Keratinocyte (primary cell): ENCODE measurements at places on chromosomes 3 and 15. TPM values are rescaled to one million over a fixed set of nuclear protein-coding genes. Genes with fewer than 3 reads are reported as not detected.

Gene C3orf18
- 1.4 to 2.6 TPM (median 1.4 TPM) in 3 replicates for polyA plus RNA-seq

Gene THSD4
- 24.5 to 37.0 TPM (median 25.3 TPM) in 3 replicates for polyA plus RNA-seq

Gene CSPG4
- polyA plus RNA-seq: 0.67 to 1.9 TPM (median 1.7 TPM) in 3 replicates

Gene SERINC4
- polyA plus RNA-seq: 0.05 to 0.14 TPM in 2 of 3 replicates, not detected in the other

- no peaks in the 10 kb centered on the region for H3K27me3 ChIP-seq
- no peak overlapping the region for H3K27ac ChIP-seq
- no peaks in the 10 kb centered on the region for H3K4me1 ChIP-seq
- DNase-seq: no peak
Measured at GRCh38 chr3:121670676-121671075, 10.0 kb upstream of the HCLS1 start.

GRCh38 chr3:61323094-61323493, 71.8 kb upstream of the FHIT start:
- no peak overlapping the region for H3K4me3 ChIP-seq
- no peaks in the 10 kb centered on the region for H3K36me3 ChIP-seq
- DNase-seq: no peak
- no peak overlapping the region for H3K27ac ChIP-seq

DNA sequence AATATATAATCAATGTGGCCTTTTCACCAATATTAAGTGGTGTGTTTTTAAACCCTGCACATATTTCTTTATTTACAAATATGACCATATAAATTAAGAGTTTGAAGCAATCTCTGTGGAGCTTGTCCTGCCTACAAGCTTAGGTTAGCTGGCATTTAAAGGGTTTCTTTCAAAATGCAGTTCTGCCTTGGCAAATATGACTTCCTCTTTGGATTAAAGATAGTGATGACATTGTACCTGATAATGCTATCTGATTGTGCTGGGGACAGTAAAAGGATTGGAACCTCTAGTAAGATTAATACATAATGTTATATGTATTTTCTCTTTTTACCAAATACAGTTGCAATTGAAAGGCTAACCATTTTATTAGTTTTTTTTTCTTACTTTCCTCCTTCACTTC, 249.1 kb downstream of the OTOL1 start:
- no peak for DNase-seq
- no peak overlapping the region for H3K4me3 ChIP-seq
- no peaks in the 10 kb centered on the region for H3K27me3 ChIP-seq

DNA sequence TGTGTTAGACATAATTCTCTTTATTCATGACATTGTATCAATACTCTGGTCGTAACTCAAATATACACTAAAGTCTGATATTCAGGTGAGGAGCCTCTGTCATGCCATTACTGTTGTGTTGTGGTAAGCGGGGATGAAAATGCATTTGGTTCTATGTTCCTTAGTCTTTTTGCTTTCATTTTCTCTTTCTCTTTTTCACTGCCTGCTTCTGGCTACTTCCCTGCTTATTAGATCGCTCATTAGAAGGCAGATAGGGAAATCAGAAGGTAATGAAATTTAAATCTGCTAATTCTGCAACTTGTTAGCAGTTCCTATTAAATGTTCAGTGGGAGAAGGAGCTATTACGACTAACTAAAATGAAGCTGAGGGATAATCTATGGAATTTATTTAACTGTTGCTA, 345.0 kb downstream of the GRM7 start:
- no peak for DNase-seq
- no peaks in the 10 kb centered on the region for H3K36me3 ChIP-seq
- H3K27ac ChIP-seq: no peak overlapping the region
- peak overlapping the region; percentile 40 for H3K4me3 ChIP-seq
- no peaks in the 10 kb centered on the region for H3K27me3 ChIP-seq
- no peaks in the 10 kb centered on the region for H3K4me1 ChIP-seq

- peaks cover 3% of the 10 kb centered on the region for H3K36me3 ChIP-seq
- H3K4me1 ChIP-seq: no peaks in the 10 kb centered on the region
- DNase-seq: no peak
- H3K27ac ChIP-seq: no peak overlapping the region
Measured at GRCh38 chr3:188331166-188331565, 177.2 kb downstream of the LPP start.

- no peak for DNase-seq
- H3K36me3 ChIP-seq: no peaks in the 10 kb centered on the region
- H3K27ac ChIP-seq: peak overlapping the region; percentile 85
Measured at GRCh38 chr3:125594125-125594524, 1.2 kb downstream of the OSBPL11 start.

GRCh38 chr15:101182215-101182614, 69.6 kb downstream of the CHSY1 start:
- no peaks in the 10 kb centered on the region for H3K27me3 ChIP-seq
- peaks cover 47% of the 10 kb centered on the region for H3K4me1 ChIP-seq
- no peak overlapping the region for H3K4me3 ChIP-seq
- no peak for DNase-seq
- no peak overlapping the region for H3K27ac ChIP-seq

DNA sequence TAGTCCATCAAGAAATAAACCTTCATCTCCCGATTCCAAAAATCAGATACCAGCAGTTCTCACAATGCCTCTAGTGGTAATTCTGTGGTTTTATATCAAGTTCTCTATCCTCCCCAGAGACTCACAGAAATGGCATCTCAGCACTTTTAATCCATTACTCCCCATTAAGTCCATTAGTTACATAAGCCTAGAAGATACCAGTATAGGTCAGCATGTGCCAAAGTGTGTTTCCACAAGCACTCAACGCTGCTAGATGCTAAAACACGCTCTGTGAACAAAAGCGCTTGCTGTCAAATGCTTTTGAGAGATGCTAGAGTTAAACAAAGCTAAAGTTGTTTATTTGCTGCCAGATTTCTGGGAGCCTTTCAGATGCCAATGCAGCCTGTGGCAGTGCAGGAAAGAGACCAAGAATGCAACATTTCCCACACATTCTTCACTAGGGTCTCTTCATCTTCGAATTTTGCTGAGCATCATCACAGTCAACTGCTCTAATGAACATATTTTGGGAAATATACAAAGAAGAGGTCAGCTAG, 918.8 kb upstream of the CFAP20DC start:
- no peak for DNase-seq
- H3K36me3 ChIP-seq: no peaks in the 10 kb centered on the region
- H3K27ac ChIP-seq: no peak overlapping the region
- H3K4me3 ChIP-seq: no peak overlapping the region
- H3K27me3 ChIP-seq: no peaks in the 10 kb centered on the region

DNA sequence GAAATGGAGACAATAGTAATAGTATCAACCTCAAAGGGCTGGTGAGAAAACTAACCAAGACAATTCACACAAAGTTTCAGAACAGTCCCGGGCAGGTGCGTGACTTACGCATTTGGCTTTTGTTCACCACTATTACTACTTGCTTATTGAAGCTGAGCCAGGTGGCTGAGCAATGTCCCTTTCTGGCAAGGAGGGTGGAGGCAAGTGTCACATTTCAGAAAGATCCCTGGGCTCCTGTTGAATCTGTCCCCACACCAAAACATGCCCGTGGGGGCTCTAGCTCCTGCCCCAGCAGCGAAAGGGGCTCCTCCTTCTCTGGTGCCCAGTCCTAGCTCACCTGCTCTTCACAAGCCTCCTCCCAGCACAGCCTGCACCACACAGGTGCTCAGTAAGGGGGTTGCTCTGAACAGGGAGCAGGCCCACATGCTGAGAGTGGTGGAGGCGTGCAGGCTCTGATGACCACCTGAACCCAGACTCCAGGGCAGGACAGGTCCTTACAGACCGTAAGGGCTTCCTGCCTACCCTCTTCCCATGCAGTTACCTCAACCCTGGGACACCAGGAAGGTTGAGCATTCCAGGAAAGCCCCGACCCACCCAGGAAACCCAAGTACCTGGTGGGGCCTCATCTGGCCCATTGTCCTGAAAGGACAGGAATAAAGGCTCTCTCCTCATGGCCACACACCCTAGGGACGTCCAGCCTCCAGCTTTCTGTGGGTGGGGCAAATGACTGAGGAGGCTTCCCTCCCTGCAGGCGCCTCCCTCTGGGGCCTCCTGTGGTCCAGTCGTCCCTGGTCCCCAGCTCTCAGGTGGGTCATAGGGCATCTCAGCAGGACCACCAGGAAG, 32.6 kb downstream of the SEMA7A start:
- peaks cover 58% of the 10 kb centered on the region for H3K4me1 ChIP-seq
- no peaks in the 10 kb centered on the region for H3K27me3 ChIP-seq
- H3K4me3 ChIP-seq: no peak overlapping the region
- H3K27ac ChIP-seq: peak overlapping the region; percentile 80
- H3K36me3 ChIP-seq: no peaks in the 10 kb centered on the region
- DNase-seq: no peak

DNA sequence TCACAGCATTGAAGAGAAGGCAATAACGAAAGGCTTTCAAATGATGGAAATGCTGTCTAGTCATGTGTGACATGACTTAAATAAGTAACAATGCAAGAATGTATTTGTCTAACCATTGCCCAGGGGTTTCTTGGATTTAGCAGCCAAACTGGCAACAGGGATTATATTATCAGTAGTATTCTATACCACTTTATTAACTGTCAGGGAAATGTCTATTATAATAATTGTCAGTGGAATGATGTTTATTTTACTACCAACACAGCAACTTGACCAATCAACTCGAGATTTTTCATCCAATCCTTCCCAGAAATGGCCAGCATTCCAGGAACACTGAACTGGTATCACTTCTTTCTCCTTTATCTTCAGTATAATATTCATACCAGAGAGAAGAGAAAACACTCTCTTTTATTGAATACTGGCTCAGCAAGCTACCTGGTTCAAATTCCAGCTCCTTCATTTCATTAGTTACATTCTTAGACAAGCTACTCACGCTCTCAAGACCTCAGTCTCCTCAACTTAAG, 66.2 kb downstream of the FOXP1 start:
- DNase-seq: no peak
- H3K4me1 ChIP-seq: peaks cover 13% of the 10 kb centered on the region
- H3K27ac ChIP-seq: no peak overlapping the region
- no peak overlapping the region for H3K4me3 ChIP-seq
- no peaks in the 10 kb centered on the region for H3K36me3 ChIP-seq

- H3K36me3 ChIP-seq: no peaks in the 10 kb centered on the region
- H3K4me1 ChIP-seq: peaks cover 3% of the 10 kb centered on the region
- H3K27me3 ChIP-seq: no peaks in the 10 kb centered on the region
- H3K27ac ChIP-seq: no peak overlapping the region
- no peak for DNase-seq
- no peak overlapping the region for H3K4me3 ChIP-seq
Measured at GRCh38 chr3:128277378-128278069, 124.2 kb downstream of the EEFSEC start.

GRCh38 chr3:124201786-124202185, 209.9 kb upstream of the ROPN1 start:
- H3K4me1 ChIP-seq: no peaks in the 10 kb centered on the region
- no peak for DNase-seq
- H3K27ac ChIP-seq: no peak overlapping the region
- no peaks in the 10 kb centered on the region for H3K36me3 ChIP-seq

DNA sequence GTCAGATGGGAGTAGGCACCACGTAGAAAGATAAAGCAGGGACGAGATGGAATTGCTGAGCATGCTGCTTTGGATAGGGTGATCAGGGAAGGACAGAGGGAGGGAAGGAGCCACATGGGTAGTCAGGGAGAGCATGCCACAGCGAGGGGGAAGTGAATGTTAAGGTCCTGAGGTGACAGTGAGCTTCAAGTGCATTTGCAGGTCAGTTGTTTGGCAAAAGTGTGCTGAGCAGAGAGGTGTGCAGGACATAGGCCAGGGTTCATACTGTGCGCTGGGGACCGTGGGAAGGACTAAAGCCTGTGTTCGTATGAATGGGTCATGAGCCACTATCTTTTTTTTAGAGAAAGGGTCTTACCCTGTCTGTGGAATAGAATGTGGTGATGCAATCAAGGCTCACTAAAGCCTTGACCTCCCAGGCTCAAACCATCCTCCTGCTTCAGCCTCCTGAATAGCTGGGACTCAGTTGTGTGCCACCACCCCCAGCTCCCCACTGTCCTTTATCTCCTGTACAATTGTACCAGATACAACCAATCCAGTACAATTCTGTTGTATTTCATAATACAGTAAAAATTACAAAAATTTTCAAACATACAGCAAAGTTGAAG, 107.5 kb downstream of the DNAJB8 start:
- H3K36me3 ChIP-seq: no peaks in the 10 kb centered on the region
- H3K27me3 ChIP-seq: no peaks in the 10 kb centered on the region
- no peaks in the 10 kb centered on the region for H3K4me1 ChIP-seq
- H3K4me3 ChIP-seq: no peak overlapping the region

DNA sequence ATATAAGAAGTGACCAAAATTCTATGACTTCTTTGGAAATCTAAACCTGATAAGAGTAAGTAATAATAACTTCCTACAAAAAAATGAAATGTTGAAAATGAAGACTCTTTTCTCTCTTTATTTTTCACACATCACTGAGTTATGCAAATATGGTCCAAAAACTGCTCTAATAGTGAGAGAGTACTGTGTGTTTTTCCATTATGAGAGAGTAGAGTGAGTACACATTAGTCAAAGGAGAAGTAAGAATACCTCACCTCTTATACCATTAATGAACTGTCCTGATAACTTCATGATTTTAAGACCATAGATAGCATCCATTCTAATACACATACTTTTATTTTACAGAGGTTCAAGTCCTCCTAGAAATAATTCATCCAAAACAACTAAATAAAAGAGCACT, 1310.2 kb downstream of the SI start:
- DNase-seq: no peak
- no peak overlapping the region for H3K27ac ChIP-seq
- no peaks in the 10 kb centered on the region for H3K36me3 ChIP-seq
- no peak overlapping the region for H3K4me3 ChIP-seq
